ENCODE measurements at places on chromosomes 2 and 18.

DNA sequence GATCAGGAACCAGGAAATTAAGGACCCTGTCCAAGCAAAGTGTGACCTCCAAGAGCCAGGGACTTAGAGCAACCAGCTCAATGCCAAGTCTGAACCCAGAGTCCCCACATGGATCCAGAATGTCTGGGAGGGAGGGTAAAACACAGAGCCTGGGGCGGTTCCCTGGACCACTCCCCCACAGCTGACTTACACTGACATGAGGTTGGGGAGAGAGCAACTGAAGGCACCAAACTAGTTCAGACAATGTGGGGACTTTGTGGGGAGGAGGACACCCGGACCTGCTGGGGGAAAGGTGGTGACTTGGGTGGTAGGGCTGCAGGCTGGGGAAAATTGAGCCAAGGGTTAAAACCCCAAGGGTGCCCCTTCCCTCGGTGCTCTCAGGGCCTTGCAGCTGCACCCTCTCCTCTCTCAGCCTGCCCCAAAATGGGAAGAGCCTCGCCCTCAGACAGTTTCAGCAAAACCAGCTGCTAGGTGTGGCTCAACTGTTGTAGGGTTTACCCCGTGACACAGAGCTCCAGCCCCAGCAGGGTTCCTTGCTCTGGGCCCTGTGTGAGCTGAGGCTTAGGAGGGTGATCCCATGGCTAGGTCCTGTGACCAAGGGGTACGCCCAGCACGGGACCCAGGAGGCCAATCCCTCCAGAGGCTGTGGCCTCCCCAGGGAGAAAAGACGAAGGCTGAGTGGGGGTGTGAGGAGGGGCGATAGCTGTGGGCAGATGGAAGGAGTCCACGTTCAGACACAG is 28.6 kb downstream of the MARCO start:
- no peak for DNase-seq

GRCh38 chr2:64644458-64645382 is 9.0 kb downstream of the SERTAD2 start:
- DNase-seq: peak; percentile 40

DNA sequence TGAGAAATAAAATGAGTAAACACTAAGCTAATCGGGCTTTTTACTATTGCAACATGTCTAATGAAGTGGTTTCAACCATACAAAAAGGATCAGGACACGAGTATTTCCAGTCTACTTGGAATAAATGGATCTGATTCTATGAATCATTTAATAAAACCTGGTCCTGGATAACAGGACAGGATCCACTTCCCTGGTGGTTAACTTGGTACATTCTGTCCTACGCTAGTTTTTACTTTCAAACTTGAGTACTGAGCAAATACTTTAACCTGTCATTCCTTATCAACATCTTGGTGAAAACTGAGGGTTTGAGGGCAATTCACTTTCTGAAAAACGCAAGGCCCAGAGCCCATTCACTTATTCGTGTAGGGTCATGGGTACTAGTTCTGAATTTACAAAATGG is 33.5 kb downstream of the CHST10 start:
- no peak for DNase-seq

DNA sequence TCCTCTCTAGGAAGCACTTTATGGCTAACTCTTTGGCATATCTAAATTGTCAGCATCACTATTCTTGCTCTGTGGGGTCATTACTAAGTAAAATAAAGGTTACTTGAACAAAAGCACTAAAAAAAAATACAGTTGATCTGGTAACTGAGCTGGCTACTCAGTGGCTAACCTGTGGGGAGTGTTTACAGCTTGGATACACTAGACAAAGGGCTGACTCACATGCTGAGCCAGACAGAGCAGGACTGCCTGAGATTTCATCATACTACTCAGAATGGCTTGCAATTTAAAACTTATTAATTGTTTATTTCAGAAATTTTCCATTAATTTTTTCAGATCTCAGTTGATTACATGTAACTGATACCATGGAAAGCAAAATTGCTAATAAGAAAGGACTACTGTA is 1690.4 kb upstream of the SLC39A10 start:
- DNase-seq: peak; percentile 49

- no peak for DNase-seq
These were observed 2.3 kb downstream of the WIPF1 start for GRCh38 chr2:174595116-174595809.

GRCh38 chr2:156553714-156554442 is 117.7 kb downstream of the GPD2 start:
- DNase-seq: no peak

All from amniotic stem cell (primary cell).